ENCODE measurements at places on chromosomes 3 and 15.

DNA sequence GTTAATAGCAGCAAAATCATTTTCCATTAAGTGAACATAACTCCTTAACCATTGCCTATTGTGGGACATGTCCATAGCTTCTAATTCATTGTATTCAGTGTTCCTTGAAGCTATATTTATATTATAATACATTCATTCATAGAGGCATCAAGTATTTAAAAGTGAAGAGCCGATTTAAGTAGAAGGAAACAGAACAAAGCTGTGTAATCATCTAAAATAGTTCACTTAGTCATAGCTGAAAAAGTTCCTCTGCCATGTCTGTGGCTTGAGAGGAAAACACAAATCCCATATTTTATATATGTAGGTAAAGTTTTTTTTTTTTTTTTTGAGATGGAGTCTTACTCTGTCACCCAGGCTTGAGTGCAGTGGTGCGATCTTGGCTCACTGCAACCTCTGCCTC, 54.5 kb downstream of the TMEM108 start:
- no peak for DNase-seq

DNA sequence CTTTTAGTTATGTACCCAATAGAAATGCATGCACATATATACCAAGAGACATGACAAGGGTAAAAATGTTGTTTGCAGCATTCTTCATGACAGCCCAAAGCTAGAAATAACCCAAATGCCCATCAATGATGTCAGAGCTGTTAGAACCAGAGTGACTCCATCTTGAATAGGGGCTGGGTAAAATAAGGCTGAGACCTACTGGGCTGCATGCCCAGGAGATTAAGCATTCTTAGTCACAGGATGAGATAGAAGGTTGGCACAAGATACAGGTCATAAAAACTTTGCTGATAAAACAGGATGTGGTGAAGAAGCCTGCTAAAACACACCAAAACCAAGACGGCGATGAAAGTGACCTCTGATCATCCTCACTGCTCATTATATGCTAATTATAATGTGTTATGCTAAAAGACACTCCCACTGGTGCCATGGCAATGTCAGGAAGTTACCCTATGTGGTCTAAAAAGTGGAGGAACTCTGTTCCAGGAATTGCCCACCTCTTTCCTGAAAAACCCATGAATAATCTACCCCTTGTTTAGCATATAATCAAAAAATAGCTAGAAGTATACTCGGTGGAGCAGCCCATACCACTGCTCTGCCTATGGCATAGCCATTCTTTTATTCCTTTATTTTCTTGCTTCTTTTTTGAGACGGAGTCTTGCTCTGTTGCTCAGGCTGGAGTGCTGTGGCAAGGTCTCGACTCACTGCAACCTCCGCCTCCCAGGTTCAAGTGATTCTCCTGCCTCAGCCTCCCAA, 32.9 kb downstream of the ZBTB11 start:
- DNase-seq = no peak

DNA sequence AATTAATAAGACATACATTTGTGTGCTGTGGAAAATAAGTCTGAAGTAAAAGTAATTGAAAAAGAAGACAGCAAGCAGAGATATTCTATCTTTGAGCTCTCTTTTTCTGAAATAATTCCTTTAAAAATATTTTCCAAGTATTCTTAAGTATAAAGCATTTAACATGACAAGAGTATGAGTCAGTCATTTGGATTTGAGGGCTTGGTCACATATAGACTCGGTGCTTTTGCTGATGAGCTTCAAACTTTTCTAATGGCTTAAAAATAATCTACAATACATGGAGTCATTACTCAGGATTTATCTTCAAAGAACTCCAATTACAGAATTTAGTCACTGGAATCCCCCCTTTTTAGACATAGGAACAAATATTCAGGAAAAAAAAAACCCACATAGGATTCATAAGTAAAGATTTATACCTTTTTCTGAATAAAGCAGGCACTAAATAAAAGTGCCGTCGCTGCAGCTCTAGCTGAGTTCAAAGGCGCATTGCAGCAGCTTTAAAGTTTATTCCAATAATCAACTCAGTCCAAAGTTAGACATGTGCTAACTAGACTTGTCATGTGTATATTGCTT, 147.5 kb downstream of the CTNNB1 start:
- DNase-seq = no peak

- no peak for DNase-seq
Observed at GRCh38 chr3:127208483-127209100, 15.7 kb downstream of the PRR23E start.

GRCh38 chr15:89749054-89749453, 2.0 kb downstream of the MESP1 start:
- no peak for DNase-seq

DNA sequence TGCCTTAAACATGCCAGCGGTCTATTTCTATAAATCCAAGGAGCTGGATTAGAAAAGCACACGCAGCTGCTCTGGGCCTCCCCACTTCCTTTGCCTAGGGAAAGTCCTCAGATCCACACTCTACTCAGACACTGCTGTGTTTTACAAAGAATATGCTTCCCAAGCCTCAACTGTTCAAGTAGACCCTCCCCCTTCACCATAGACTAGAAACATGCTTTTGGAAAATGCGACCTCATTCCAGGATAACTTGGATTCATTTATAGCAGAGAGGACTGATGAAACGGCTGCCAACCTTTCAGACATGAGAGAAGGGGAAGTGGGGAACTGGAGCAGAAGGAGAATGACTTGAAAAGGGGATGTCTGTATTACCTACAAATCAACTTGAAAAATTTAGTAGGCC, 64.0 kb downstream of the P3H2 start:
- DNase-seq = no peak

All from thymus (tissue), 14 donors.